ENCODE measurements at places on chromosomes 7 and 10.

DNA sequence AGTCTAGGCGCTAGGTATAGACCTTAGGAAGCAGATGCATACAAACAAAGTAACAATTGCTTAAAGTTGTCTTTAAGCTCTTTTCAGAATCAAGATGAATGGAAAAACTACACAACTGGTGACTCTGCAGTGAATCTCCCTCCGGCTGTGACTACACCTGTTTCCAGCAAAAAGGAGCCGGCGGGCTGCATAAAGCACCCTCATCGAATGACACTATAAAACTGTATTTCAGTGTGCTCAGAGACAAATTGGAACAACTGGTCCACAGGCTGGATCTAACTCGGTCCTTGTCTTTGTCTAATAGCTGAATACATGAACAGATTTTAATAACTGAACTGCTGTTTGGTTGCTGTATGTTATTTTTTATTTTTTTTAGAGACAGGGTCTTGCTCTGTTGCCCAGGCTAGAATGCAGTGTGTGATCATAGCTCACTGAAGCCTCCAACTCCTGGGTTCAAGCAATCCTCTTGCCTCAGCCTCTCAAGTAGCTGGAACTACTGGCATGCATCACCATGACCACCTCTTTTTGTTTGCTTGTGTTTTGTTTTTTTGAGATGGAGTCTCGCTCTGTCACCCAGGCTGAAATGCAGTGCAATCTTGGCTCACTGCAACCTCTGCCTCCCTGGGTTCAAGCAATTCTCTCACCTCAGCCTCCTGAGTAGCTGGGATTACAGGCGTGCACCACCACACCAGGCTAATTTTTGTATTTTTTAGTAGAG is 64.2 kb upstream of the SVIL start:
- DNase-seq, result no peak

GRCh38 chr7:151141855-151142685 is 25.4 kb downstream of the GBX1 start:
- DNase-seq, result no peak

DNA sequence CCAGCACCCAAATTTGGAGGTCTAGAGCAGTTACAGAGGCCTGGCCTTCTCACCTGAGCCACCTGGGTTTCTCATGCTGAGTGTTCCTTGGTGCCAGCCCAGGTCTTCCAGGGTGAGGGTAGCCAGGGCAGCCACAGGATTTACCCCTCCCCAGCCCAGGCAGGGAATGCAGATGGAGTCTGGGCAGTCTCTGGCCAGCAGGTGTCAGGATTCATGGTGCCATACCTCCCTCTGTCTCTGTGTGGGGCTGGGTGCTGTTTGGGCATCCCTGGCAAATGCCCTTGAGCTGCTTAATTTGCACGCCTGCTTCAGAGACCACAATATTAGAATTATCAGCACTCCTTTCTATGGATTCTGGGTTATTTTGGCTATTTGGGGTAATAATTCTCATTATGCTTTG is 246.7 kb downstream of the GFRA1 start:
- no peak for DNase-seq

- no peak for DNase-seq
These were observed 292.7 kb upstream of the ADARB2 start for GRCh38 chr10:2030046-2030445.

DNA sequence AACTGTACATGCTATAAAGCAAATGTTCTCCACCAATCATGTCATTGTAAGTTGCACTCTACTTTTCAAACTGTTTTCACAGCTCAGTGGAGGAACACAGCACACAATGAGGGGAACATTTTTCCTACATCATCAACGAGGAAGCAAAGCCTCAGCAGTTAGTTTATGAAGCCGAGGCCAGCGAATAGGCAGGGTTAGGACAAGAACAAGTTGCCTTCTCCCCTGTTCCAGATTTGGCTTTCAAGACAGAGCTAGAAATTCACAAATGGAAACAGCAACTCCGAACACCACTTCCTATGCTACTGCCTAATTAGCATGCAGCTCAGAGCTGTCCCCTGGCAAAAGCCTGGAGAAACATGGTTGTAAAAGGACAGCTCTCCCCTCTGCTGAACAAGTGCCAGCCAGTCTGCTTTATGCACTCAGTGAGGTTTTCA is 19.8 kb downstream of the ITGB8 start:
- no peak for DNase-seq

GRCh38 chr7:26213807-26214515 is 12.4 kb downstream of the CBX3 start:
- DNase-seq, result no peak

DNA sequence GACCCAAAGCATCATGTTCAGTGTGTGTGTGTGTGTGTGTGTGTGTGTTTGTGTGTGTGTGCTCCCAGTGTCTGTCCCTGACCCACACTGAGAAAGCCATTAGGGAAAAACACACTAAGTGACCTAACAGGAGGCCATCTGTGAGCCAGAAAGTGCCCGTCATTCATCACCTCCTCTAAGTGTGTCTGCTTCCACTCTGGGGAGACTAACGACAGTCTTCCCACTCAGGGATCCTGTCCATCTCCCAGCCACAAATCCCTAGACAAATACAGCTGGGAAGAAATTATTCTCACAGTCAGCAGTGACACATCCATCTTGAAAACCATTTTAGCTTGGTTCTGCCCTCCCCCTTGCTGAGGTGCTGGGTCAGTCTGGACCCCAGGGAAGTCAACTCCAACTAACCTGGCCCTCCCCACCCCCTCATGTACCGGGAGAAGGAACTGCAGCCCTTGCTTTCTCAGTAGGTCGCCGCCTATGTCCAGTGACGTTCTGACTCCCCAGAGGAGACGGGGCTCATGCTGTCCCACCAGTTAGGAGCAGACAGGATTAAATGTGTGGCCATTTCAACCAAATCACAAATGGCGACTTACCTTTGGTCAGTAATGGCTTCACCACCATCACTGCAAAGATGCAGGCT is 296.5 kb upstream of the ZNF32 start:
- DNase-seq, result peak; percentile 11

All from heart right ventricle (tissue), 16 donors.